ENCODE measurements at places on chromosomes 3 and 15.

- no peak for DNase-seq
These were observed 13.1 kb upstream of the KCTD6 start for GRCh38 chr3:58478781-58479180.

GRCh38 chr15:91589360-91589759, 264.1 kb upstream of the SLCO3A1 start:
- peak; percentile 14 for DNase-seq

DNA sequence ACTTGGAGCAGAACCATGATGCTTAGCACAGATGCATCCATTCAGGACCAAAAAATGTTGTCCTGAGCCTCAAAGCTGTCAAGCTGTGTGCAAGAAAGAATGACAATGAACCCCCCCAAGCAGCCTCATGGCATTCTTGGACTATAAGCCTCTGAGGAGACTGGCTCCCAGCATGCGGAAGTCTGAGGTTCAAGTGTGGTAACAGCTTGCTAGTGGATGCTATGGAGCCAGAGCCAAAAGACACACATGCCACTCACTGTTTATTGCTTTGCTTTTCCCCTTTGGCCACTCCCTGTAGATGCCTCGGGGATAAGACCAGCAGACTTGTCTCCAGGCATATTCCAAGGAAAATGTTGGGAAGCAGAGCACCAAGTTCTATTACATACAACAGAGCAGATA, 38.2 kb upstream of the SNRK start:
- no peak for DNase-seq

DNA sequence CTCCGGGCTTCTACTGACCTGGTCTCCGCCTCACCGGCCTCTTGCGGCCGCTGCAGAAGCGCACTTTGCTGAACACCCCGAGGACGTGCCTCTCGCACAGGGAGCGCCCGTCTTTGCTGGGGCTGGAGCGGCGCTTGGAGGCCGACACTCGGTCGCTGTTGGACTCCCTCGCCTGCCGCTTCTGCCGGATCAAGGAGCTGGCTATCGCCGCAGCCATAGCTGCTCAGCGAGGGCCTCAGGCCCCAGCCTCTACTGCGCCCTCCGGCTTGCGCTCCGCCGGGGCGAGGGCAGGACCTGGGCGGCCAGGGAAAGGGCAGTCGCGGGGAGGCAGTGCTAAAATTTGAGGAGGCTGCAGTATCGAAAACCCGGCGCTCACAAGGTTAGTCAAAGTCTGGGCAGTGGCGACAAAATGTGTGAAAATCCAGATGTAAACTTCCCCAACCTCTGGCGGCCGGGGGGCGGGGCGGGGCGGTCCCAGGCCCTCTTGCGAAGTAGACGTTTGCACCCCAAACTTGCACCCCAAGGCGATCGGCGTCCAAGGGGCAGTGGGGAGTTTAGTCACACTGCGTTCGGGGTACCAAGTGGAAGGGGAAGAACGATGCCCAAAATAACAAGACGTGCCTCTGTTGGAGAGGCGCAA, 319.2 kb downstream of the FGF12 start:
- no peak for DNase-seq

GRCh38 chr3:23815879-23816278, 10.1 kb downstream of the UBE2E1 start:
- DNase-seq: no peak

DNA sequence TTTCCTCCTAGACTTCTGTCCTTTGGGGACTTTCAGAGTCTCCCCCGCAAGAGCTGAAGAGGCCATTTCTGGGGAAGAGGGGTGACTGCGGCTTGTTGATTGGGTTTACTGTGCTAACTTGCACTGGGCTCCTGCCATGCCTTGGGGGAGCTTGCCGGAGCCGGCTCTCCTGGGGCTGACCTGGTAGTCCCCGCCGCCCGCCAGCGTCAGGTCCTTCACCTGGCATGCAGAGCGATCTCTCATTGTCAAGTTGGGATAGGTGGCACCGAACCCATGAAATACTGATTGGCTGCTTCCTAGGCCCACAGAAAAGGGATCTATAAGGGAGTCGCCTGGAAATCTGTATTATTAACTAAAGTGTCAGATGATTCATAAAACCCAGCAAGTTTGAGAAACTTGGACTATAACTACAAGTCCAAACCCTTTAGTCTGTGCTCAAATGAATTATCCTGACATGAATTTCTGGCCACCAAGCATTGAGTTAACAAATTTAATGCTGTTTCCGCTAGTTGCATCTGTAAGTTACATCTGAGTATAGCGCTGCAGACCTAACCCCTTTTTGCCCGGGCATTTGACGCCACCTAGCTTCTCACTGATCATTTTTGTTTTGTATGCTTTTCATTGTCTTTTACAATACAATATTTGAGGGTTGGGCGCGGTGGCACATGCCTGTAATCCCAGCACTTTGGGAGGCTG, 607 bp upstream of the IMP3 start:
- DNase-seq: peak; percentile 56

- no peak for DNase-seq
These were observed 24.5 kb upstream of the PLA2G4D start for GRCh38 chr15:42118650-42119445.

GRCh38 chr15:55250392-55250791, 39.2 kb downstream of the RAB27A start:
- DNase-seq: peak; percentile 51

DNA sequence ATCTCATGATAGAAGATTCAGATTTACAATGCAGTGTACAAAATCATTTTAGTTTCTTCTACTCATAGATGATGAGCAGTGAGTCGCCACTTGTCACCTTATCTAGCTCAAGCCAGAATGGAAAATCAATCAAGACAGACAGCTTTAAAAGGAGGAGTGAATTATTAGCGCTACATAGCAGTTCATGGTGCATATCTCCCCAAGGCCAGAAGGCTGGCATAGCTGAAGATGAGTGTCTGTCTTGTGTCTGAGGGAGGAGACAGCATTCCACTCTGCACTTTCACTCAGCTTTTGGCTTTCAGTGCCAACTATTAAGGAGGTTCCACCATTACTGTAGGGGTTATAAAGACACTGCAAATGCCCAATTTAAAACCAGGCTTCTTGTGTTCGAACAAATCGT, 804.1 kb upstream of the LMCD1 start:
- DNase-seq: no peak

DNA sequence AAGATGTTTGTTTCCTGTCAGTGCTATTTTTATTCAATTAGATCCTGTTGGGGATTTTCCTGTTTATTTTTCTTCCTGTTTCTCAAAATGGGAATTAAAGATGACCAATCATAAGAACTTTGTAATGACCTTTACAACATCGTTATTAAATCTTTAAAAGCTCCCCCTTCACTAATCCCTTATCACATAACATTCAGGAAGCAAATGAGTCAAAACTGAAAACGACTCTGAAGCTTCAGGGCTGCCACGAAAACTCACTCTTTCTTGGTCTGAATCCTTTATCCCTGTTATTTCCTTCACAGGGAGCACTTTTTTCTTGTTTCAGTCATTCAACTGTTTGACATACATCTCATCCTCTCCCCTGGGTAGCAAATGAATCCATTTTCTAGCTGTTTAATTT, 75.8 kb upstream of the MB21D2 start:
- DNase-seq: no peak

DNA sequence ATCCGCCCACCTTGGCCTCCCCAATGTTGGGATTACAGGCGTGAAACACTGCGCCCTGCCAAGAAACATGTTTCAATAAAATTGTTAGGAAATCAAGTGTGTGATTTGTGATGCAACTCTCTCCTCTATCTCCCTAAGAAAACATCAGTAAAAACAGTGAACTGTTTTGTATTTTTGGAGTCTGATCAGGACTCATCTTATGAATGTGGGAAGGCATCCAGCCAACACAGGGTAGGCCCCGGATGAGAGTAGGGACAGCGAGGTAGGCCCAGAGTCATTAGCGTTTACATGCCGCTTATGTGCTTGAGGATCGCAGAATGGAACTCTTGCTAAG, 884 bp upstream of the GLYCTK start:
- DNase-seq: peak; percentile 39

DNA sequence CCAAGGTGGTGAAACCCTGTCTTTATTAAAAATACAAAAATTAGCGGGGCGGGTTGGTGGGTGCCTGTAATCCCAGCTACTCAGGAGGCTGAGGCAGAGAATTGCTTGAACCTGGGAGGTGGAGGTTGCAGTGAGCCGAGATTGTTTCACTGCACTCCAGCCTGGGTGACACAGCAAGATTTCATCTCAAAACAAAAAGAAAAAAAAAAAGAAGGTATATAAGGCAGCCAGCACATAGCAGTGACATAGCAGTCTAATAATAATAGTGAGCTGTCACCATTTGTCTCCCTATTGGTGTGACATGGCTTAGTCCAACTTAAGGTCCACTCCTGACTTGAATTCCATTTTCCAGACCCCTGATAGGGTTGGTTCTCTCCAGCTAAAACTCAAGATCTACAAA, 8.8 kb upstream of the LACTB start:
- DNase-seq: no peak

DNA sequence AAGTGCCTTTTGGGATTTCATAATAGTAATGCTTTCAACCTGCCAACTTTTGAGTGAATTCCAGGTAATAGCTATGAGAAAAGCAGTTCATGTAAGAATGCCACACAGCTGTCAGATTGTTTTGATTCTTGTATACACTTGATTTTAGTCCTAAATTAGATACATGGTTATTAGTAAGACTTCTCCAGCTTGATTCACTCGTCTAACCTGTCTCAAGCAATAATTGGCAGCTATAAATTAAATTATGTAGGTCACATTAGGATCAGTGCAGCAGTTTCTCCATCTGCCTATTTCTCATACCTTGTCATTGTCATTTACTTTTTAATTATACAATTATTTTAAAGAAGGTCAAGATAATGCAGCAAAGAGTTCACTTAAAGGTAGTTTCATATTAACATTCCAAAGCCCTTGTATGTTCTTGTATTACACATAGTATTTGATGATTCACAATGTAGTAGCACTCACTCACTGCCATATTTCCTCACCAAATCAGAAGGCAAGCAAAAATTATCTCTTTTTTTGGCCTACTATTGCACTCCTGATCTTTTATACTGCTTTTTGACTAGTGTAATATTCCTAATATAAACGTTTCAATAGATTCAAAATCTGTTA, 10.9 kb upstream of the CRYBG3 start:
- DNase-seq: no peak

All from Caco-2 (cell line).